ENCODE measurements at places on chromosomes 16 and 17.

DNA sequence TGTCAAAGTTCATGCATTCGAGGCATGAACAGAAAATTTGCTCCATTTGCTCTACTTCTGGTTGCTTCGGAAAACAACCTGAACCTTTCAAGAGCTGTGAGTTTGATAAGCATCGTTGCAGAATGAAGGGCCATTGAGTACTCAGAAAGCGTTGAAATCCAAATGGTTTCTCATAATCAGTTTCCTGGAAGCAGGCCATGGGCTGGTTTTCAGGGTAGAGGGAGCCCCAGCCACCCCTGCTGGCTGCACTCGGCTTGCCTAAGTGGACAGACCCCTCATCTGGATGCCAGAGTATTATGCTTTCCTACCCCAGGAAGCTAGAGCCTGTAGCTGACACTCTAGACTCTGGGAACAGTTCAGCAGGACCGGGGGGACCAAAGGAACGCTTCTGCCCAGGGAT is 24.4 kb downstream of the SCNN1G start:
- no peak for ATAC-seq

- ATAC-seq, result no peak
Observed at GRCh38 chr17:80145076-80146075, 1.6 kb downstream of the EIF4A3 start.

DNA sequence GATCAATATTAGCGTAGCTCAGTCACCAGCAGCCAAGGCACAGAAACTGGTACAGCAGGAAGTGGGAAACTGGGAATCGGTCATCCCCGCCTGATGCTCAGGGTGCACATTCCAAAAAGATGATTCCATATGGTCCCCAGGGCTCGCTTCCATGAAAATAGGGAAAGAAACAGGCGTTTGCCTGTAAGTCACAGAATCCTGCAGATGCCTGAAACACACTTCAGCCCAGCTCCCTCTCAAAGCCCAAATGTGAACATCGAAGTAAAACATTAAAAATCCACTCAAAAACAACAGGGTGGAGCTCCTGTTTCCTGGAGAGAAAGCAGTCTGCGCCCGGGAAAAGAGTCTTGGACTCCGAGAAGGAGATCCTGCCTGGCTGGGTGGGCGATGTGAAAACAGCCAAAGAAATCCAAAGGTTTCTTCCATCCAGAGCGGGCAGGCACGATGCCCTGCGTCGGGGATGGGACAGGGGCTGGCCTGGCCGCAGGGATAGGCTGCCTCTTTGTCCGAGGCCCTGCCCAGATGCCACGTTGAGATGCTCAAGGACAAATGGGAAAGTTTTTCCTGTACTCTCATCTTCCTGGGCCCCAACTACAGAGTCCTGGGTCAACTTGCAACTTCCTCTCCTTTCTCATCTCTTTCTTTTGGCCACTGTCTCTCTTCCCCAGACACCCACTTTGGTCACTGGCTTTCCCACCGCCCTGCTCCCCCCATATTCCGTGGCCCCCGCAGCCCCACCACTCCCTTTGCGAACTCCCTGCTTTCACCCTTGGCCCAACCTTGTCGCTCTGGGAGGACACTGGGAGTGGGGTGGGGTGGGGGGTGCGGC is 743 bp downstream of the WIPI1 start:
- no peak for ATAC-seq

GRCh38 chr17:65553009-65553645 is 8.3 kb downstream of the AXIN2 start:
- no peak for ATAC-seq

GRCh38 chr17:45287526-45288500 is 25.9 kb upstream of the SPATA32 start:
- ATAC-seq, result no peak

GRCh38 chr16:4767872-4768548 is 1.0 kb upstream of the ZNF500 start:
- ATAC-seq, result no peak

DNA sequence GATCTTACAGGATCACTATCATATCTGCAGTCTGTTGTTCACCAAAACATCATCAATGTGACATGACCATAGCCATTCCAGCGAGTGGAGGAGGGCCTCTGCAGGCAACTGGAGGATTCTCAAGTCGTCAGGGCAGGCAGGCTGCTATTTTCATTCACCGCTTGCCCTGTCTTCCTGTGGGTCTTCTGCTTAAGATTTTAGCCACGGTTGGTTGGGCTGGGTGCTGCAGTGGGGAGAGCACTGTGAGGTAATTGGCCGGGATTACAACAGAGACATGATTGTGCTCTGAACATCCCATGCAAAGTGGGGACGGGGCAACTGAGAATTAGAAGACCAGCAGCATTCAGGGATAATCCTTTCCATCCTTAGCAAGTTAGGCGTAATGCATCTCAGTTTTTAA is 245.9 kb downstream of the CPPED1 start:
- no peak for ATAC-seq

DNA sequence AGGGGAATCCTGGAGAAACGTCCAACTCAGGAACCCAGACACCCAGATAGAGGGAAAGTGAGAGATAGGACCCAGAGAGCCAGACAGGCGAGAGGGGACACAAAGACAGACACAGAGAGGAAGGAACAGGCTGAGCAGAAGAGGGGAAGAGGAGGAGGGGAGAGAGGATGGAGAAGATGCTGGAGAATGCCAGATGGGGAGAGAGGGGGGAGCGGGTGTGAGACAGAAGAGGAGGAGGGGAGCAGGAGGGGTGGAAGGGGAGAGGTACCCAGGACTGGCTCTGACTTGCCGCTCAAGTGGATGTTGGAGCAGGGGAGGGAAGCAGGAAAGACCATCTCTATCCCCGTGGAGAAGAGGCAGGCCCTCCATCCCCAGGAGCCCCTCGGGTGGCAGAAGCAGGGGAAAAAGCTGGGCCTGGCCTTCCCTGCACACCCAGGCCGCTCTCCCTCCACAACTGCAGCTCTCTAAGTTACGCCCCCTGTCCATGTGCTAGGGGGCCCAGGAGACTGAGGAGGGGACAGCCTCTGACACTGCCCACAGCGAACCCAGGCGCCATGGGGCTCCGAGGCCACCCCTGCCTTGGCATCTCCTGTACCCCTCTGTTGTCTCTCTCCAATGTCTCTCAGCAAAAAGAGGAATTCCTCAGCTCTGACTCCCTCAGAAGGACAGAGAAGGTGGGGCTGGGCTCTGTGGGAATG is 4.8 kb downstream of the PPP1R9B start:
- ATAC-seq, result no peak

DNA sequence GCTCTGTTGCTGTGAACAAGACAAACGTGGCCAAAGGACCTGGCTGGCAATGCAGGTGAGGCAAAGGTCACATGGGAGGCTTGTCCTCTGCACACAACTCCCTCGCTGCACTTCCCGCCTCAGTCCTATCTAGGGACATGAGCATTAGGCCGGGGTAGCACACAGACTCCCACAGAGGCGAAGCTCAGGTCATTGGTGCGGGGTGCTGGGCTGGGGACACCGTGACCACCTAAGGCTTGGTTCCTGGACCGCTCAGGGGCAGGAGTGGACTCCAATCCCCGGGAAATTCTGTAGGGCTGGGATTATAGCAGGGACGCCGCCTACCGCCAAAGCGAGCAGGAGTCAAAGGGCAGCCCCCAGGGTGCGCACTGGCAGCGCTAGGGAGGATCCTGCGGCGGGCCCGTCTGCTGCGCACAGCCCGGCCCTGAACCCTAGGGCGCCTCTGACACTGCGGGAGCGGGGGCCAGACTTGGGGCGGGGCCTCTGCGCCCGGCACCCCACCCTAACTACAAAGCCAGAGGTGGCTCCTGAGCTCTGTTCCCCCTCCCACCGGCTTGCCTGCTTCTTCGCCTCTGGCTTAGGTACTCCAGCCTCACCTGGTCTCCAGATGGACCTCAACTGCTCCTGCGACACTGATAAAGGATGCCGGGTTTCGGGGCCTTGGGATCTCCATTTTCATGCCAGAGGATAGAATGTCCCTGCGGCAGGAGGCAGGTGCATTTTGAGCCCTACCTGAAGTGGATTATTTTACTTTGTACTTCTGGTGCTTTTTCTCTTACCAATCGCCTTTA is 3.9 kb upstream of the MT1B start:
- ATAC-seq, result no peak

- no peak for ATAC-seq
Observed at GRCh38 chr16:72838951-72839350, 209.0 kb downstream of the ZFHX3 start.

DNA sequence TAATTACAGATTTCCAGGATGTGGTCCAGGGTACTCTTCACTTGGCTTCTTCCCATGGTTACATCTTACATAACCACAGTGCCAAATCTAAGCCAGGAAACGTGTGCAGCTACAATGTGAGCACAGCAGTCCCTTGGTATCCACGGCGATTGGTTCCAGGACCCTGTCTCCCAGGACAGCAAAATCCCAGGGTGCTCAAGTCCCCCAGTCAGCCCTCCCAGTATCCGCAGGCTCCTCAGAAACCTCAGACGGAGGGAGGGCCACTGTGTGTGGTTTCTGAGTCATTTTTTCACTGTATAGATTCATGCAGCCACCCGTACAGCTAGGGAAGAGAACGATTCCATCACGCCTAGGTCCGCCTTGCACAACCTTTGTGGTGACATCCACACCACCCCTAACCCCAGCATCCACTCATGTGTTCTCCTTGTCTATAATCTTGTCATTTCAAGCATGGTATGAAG is 11.1 kb upstream of the ATP2C2 start:
- ATAC-seq, result no peak

DNA sequence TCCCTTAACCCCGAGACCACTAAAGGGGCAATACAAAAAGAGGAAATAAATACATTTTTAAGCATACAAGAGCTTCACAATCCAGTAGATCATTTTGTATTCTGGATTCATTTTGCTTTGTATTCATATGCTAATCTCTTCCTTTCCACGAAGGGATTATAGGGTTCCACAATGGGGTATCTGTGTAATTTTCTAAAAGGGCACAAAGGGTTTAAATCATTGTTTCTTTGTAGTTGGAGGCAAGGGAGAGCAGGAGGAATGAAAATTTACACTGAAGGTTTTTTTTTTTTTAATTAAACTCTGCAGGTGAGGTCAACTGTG is 592 bp upstream of the NUFIP2 start:
- ATAC-seq, result no peak

DNA sequence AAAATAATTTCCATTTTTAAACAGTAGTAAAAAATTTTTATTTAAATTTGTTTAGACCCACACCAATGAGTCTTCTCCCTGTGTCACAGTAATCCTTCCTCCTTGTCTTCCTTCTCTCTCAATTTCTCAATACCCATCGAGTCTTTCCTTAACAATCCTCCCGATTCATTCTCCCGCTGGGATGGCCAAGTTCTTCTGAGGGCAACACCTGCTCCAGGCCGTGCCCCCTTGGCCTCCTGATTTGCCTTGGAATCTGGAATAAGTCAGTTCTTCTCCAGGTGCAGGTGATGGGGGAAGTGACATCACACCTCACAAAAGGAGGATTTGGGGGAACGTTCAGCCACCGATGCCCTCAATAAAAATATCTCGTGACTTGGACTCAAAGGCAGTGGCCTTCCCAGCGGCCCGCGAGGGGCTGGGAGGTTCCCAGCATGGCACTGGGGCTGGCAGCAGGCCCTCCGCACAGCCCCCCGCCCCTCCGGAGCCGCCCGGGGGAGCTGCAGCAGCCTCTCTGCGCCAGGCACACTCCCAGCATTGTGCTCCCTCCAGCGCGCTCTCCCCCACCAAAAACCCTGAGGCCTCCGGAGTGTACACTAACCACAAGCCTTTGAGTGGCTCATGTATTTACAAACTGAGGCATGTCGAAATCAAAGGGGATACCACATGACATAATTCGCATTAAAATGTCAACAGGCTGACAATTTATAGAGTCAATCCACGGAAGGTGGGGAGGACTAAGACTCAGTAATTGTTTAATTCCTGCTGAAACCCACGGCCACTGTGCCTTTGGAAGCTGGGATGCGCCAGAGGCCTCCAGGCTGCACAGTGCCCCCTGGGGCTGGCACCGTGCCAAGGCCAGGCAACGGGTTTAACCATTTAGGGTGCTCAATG is 120.5 kb downstream of the ZFHX3 start:
- ATAC-seq, result no peak

GRCh38 chr17:60171753-60172079 is 21.9 kb downstream of the CA4 start:
- ATAC-seq, result no peak

DNA sequence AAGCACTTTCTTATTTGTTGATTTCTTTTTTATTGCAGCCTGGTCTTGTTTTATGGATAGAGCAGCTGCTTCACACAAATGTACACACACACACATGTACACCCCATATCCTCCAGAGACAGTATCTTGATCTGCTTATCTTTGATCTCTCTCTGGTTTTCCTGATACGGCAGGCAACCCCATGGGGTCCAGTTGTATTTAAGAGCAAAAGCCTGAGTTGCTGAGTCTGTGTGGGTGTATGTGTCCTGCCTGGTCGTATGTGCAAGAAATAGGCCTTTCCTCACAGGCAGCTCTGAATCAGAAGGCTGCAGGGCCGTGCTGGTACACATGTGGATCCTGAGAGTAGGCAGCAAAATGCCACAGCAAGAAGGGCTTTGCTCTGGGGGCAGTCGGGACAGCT is 14.6 kb upstream of the LGALS9 start:
- ATAC-seq, result peak; percentile 24

- no peak for ATAC-seq
Observed at GRCh38 chr17:51385208-51385607, 124.9 kb downstream of the UTP18 start.

GRCh38 chr16:55102077-55102476 is 171.4 kb downstream of the IRX5 start:
- no peak for ATAC-seq

- ATAC-seq, result no peak
Observed at GRCh38 chr17:82902972-82903874, 63.4 kb upstream of the ZNF750 start.

DNA sequence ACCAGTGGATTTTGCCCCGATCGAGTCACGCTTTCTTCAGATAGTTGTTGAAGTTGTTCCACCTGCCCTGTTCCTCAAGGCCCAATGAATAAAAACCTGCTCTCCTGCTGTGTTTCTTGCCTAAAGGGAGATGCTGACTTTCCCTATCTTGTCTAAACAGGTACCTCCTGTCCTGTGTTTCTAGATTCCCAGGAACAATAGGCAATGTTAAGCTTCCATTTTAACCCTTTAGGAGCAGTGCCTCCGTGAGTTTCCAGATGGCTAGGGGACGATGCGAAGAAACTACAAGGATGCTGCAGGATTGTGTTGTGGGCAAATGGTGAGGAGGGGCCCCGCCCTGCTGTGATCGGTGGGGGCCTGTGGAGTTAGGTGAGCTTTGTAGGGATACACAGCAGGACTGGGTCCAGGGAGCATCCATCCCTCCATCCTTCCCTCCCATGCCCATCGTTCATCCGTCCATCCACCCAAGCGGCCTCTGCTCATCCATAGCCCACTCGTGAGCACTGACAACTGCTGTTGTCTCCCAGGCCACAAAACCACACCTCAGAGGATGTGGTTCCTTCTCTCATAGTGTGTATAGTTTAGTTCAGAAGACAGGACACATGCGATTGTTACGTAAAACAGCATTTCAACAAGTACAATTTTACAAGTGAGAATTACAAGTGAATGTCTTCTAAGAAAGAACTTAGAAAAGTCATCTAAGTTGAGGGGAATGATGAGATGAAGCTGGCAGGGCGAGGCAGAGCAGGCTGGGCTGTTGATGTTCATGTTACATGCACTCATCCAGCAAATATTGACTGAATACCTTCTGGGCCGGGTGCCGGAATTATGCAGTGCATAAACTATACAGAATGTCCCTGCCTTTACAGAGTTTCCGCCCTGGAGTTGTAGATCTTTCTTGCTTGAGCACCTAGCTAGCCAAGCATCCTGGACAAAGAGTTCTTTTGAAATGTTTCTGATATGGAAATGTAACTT is 5.2 kb downstream of the ARSG start:
- ATAC-seq, result no peak

GRCh38 chr17:74403512-74404137 is 28.3 kb upstream of the GPRC5C start:
- no peak for ATAC-seq
